Hematopoietic multipotent progenitor cell treated with erythropoietin and hydrocortisone succinate and interleukin-3 and kit ligand, for 8 days (in vitro differentiated cells): ENCODE measurements at places on chromosomes 5 and 9.

GRCh38 chr5:55191165-55191564, 18.2 kb upstream of the CDC20B start:
- DNase-seq, result no peak

DNA sequence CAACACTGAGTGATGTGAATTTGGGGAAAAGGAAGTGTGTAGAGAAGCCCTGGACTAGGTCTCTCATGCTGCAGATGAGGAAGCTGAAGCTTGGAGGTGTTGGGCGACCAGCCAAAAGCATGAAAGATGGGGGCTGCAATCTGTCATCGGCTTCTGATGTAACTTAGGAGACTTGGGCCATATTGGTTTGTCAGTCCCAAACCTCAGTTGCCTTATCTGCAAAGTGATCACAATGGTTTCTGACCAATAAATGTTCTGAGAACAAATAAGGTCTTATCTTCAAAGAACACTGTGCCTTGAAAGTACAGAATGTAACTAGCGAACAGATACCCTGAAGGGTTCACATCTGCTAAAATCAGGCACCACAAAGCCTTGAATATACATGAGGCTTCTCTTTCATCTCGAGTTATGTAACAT, 198.4 kb upstream of the NR3C1 start:
- peak; percentile 65 for DNase-seq

GRCh38 chr5:88934439-88934838, 51.5 kb upstream of the MEF2C start:
- DNase-seq, result peak; percentile 11

- DNase-seq, result peak; percentile 27
These were observed 50.5 kb downstream of the AHRR start for GRCh38 chr5:371811-372555.

GRCh38 chr5:34660444-34660843, 4.3 kb downstream of the RAI14 start:
- no peak for DNase-seq

DNA sequence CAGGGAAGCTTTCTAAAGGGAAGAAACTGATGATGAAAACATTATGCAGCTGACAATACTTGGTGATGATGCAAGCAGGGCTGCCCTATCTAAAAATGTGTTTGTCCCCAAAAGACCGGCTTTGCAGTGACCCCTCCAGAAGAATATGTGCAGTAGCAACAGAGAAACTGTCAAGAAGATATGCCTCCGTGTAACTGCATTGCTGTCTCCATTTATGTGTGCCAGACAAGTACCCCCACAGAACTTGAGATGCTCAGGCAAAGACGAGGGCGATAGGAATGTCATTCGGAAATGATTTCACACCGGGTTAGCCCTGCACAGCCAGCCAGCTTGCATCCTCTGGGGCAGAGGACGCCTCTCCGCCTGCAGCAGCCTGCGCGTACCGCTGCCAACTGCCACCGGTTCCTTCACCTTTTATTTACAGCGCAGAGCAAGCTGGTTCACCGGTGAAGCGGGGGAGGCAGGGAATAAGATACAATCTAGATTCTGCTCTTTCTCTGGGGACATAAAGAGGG, 2.0 kb downstream of the GABBR2 start:
- DNase-seq, result no peak

- no peak for DNase-seq
These were observed 32.1 kb upstream of the TNFSF15 start for GRCh38 chr9:114837923-114838322.

DNA sequence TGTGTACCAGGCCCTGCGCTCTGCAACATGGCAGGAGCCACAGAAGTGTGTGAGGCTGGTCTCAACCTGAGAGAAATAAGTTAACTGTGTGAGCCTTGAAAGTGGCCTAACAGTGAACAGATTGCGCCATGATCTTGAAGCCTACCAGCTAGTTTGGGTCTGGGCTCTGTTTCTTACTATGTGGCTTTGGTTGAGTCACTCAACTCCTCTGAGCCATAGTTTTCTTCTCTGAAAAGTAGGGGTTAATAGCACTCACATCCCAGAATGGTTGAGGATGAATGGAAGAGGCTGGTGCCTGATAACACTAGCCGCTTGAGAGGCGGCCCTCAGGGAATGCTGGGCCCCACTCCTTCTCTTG, 121.5 kb downstream of the RGS3 start:
- peak; percentile 1 for DNase-seq

- no peak for DNase-seq
These were observed 5.3 kb downstream of the SLC34A1 start for GRCh38 chr5:177389241-177390169.

DNA sequence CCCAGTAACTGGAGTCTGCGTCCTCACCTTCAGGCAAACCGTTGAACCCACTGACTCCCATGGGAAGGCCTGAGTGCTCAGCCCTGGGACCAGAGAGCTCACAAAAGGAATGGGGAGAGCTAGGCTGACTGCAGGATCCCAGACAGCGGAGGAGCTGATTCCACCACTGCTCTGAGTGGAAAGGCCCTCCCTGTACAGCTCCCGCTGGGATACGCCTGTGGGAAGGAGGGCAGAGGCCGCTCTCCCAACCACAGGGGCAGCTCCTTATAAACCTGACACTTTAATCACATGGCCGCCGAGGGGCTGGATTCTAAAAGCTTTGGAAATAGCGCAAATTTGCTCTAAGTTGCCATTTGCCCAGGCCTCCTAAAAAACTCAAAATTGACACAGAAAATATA, 37.1 kb downstream of the DBH start:
- no peak for DNase-seq

- DNase-seq, result peak; percentile 68
These were observed 13.5 kb downstream of the SH3TC2 start for GRCh38 chr5:149049371-149049781.

DNA sequence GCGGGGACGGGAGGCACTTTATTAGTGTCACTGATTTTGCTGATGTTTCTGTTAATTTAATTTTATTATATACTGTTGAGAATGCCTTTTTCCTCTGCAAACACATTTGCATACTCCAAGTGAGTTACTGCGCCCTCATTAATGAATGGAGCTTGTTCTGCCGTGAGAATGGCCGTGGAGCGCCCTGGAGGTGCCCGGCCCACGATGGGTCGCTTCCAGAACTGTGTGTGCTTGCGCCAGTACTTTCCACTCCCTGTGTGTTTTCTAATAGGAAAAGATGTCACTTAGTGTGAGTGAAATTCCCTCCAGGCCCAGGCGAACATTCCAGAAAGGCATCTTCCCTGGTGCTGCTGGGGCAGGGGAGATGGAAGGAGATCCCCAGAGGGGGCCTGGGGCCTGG, 30.1 kb downstream of the NDUFS6 start:
- DNase-seq, result no peak

DNA sequence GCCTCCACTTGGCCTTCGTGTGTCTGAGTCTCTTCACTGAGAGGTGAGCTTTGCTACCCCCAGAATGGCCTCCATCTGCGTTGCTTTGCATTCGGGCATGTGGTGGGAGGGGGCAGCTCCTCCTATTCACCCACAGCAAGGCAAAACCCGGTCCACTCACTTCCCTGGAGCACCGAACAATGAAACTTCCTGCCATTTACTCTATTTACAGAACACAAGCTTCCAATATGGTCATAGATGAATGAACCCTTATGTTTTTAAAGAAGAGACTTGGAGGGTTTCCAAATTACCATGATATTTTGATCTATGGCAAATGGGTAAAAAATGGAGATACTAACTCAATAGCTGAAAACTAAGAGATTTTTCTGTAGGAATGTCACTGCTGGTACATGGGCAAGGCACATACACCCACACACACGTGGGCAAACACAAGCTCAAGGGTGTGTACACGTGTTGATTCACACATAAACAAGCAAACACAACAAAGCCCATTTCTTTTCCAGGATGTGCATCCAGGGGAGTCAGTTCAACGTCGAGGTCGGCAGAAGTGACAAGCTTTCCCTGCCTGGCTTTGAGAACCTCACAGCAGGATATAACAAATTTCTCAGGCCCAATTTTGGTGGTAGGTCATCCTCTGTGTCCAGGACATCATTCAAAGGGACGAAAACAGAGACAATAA, 5.2 kb downstream of the GABRP start:
- DNase-seq, result no peak

DNA sequence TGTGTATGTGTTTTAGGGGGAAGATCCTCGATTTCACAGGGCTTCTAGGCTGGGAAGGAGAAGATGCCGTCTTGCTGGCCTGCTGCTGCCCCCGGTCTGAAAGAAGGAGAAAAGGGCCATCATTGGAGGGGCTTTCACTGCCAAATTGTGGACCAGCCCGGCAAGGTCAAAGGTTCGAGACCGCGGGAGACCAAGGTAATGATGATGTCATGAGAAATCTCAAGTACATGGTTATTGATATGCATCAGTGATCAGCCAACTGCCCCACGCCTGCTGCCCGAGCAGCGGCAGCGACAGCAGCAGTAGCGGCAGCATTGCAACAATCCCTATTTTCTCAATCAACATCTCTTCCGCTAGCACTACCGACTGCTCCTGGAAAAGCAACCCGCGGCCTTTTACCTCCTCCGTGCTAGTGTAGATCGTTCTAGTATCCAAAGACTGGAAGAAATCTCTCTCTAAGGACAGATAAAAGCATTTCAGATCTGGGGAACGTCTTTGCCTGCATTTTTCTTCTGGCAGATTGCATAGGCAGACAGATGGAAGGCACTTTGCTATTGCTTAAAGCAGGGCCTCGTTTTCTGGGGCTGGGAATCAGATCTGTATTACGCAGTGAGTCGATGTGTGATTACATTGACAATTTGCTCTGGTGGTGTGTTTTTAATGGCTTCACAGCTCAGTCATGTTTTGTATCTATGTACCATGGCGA, 215.3 kb downstream of the MEF2C start:
- no peak for DNase-seq

GRCh38 chr9:109590966-109591365, 92.9 kb upstream of the PTPN3 start:
- no peak for DNase-seq

- DNase-seq, result no peak
These were observed 19.1 kb upstream of the SLC9A3 start for GRCh38 chr5:543351-543750.

GRCh38 chr5:124952566-124952965, 206.1 kb upstream of the ZNF608 start:
- no peak for DNase-seq

DNA sequence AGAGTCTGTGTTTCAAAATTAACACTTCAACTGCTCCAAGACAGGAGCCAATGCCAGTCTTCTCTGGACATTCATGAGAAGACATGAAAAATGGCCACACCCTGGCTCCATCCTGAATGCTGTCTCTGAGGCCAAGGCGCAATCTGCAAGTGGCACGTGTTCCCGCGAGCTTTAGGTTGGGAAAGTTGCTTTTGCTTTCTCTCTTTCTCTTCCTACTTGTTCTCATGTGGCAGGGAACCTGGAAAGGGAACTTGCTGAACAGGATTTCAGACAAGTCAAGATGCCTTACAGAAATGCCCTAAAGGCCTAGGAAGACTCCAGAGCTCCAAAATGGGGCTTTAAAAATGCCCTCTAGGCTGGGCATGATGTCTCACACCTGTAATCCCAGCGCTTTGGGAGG, 91.9 kb upstream of the OTULINL start:
- DNase-seq, result no peak

- no peak for DNase-seq
These were observed 1083.4 kb upstream of the C9orf72 start for GRCh38 chr9:28656727-28657126.

- DNase-seq, result no peak
These were observed 744 bp upstream of the PPP2CA start for GRCh38 chr5:134226441-134227192.

GRCh38 chr9:110298043-110298605, 39.5 kb downstream of the TXNDC8 start:
- DNase-seq, result no peak

DNA sequence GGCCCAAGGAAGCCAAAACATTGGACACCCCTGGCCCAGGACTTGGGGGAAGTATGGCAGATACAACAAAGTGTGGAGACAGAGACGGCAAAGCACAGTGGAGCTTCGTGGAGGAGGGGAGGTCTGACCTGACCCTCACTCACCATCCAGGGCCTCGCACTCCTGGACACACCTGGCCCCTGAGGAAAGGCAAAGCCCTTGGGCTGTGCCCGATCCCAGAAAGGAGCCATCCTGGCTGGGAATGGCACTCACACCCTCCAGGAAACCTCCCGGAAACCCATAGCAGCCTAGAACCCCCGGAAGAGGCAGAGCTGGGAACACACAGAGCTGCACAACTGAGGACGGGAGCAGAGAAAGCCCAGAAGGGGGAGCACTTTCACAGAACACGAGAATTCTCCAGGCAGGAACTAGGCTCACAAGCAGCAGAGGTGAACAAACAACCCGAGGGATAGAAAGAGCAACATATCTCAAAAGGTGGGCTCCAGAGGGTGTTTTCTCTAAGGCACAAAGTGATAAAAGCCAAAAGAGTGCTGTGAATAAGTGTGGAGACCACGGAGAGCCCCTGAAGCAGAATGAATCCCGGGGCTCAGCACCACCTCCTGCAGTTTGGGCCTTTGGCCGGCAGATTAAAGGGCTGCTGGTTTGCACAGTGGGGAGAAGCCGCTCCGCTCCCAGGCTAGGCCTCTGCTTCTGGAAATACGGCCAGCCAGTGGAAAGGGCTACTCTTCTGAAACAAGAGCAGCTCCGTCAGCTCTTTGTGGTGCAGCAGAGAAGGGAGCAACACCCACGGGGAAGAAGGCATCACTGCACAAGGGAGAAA, 108.2 kb downstream of the UBE2R2 start:
- peak; percentile 49 for DNase-seq

DNA sequence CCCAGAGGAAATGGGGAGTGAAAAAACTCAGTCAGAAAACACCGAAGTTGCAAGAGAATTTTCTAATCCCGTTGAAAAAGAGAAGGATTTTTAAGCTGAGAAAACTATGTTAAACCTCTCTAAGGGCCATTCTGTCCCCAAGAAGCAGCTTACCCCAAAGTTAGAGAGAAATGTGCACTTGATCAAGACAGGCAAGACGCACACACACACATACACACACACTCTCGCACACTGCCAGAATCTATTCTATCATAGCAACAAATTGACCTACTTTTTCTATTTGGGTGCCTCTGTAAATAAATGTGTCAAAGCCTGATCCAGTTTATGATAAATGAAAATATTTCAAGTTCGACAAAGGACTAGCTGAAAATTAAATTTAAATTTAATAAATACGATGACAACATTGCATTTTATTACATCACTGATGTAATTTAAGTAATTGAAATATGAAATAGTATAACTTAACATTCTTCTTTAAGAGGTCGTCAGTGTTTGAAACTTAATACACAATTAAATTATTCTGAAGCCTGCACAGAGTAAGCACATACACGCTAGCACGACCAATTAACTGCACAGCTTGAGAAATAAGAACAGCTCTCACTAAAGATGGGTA, 5.9 kb downstream of the NFIL3 start:
- no peak for DNase-seq

DNA sequence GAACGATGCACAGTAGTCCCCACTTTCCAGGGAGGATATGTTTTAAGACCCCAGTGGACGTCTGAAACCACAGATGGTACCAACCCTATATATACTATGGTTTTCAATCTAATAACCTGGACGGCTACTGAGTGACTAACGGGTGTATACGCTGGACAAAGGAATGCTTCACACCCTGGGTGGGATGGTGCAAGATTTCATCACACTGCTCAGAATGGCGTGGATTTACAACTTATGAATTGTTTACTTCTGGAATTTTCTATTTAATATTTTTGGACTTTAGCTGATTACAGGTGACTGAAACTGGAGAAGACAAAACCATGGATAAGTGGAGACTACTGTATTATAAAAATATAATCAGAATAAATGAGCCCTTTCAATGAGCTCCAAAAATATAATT, 147.6 kb upstream of the TRIM32 start:
- DNase-seq, result no peak
